ENCODE measurements at places on chromosomes 2 and 18.

DNA sequence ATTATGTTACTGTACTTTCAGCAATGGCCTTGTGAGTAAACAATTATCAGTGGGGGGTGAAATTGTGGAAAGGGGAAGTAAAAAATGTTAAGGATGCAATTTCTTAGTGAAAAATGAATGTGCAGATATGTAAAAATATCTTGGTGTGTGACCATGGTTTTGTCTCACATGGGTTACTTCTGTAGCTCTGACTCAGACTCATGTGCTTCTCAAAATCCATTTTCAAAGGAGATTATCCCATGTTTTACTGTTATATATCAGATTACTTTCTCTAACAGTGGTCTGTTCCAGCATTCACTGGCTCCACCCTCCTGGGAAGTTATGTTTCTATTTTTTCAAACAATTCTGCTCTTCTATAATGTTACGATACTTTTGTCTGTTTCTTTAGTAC is 298.2 kb upstream of the COL3A1 start:
- DNase-seq: no peak

- no peak for DNase-seq
Measured at GRCh38 chr2:115162494-115163293, 720.3 kb downstream of the DPP10 start.

DNA sequence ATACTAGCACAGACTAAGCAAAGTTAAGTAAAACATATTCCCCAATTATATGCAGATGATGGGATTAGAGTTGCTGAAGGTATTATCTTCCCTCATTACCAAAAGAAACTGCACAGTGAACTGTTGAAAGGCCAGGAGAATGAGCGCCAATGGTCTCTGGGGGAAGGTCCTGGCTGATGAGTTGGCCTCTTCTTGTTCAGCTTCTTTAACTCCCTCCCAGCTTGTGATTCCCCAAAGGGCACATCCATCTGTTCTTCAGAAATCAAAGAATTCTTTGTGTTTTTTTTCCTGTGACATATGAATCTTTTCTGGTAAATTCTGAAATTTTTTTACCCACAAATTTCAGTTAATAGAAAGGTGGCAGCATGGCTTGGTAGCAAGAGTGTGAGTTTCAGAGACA is 667.6 kb downstream of the CNTNAP5 start:
- DNase-seq: no peak

DNA sequence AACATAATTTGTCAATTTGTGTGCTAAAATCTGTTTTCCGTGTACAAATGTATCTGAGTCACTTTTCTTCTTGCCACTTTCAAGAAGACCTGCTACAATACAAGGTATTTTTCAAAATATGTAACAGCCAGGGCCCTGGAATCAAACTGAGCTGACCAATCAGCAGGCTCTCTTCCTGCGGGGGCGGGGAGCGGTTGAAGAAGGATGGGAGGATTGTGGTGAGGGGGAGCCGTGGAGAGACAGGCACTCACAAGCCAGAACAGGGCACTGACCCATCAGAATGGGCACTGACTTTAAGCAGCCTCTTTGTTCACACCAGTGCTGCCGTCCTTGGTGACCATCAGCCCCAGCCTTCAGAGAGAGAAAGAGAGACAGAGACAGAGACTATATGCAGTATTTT is 40.6 kb upstream of the CCNYL1 start:
- DNase-seq: no peak

GRCh38 chr18:7089369-7089768 is 28.2 kb downstream of the LAMA1 start:
- no peak for DNase-seq

GRCh38 chr2:33444967-33445366 is 31.5 kb upstream of the RASGRP3 start:
- no peak for DNase-seq

DNA sequence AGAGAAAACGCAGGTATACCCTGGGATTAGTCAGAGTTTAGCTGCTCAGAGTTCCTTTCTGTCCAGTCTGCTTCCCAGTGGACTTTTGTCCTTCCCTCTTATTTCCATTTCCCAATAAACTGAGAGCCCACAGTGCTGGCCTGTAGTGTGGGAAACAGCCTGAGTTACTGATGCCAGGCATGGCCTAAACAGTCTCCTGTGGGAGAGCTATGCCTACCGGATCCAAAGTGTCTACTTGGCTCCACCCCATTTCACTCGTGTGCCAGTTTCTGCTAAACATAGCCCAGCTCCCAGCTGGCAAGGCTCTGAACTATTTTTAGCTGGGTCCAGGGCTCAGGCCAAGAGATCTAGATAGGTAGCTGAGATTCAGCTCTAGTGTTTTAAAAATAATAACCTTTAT is 15.6 kb upstream of the PPP1CB start:
- DNase-seq: no peak

- no peak for DNase-seq
Measured at GRCh38 chr2:64678771-64679590, 25.3 kb upstream of the SERTAD2 start.

- no peak for DNase-seq
Measured at GRCh38 chr18:61323951-61324350, 9.3 kb upstream of the CDH20 start.

DNA sequence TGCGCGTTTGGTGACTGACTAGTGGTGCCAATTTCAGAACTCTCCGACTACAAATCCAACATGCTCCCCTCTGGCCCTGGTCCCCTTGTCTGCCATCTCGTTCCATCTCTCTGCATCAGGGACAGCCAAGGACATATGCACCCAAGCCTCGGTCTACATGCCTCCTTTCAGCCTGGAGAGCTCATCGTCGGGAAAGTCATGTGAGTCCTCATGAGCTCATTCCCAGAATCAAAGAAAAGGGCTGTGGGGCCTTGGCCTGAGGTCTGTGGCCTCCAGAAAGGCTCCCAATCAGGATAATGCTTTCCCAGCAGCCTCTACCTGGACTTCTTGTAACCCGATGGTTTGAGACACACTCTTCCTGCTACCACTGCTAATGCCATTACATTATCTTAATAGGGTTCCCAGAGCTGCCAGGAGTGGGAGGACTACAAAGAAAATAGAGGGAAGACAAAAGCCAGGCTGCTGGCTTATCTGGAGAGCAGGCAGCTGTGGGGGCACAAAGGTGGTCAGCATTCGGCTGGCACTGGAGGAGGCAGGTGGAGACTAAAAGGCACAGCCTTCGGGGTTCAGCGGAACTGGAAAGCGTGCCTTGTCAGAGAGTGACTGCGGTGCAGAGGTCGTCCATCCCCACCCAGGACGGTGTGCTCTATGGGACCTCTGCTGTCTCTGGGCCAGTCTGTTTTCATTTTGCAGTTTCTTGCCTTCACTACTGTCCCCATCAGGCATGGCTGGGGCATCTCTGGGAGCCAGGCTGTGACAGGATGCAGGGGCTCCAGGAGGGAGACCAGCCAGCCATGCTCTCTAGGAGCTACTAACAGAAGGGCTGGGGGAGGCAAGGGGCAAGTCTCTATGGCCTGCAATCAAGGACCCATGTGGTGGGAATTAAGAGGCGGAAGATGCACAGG is 104.4 kb upstream of the SMAD2 start:
- DNase-seq: no peak

GRCh38 chr2:43934567-43934966 is 61.2 kb downstream of the LRPPRC start:
- DNase-seq: peak; percentile 15

DNA sequence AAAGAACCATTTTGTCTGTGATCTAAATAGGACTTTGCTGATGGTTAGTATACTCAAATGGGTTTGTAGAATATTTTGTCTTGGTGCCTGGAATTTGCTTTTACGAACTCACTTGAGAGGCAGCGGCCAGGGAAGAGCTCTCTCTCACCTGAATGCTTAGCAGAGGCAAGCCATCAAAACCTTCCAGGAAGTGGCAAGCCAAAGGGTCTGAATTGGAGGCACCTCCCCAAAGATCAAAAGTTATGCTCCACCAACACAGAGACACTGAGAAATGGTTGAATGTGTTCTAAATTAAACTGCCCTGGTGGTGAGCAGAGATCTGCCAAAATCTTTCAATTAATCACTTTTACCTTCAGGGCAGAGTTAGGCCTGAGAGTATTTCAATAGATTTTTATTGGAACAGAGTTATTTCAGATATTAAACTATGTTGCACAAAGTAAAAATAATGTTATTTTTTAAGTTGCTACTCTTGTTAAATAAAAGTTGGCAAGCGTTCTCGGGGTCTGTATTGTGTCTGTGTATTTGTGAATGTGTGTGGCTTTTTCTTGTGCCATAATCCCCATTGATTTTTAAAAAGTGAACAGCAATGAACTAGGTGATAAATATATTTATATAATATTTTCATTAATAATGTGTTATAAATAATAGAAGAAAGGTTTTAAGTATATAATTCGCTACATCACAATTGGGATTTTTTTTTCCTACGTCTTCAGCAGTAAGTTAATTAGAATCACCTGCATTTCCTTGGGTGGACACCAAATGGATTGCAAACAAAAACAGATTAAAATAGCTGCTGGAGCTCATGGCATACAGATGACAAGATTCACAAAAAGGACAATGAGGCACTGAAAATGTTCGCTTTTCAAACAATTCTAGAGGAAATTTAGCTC is 416.1 kb downstream of the ARHGAP15 start:
- no peak for DNase-seq

DNA sequence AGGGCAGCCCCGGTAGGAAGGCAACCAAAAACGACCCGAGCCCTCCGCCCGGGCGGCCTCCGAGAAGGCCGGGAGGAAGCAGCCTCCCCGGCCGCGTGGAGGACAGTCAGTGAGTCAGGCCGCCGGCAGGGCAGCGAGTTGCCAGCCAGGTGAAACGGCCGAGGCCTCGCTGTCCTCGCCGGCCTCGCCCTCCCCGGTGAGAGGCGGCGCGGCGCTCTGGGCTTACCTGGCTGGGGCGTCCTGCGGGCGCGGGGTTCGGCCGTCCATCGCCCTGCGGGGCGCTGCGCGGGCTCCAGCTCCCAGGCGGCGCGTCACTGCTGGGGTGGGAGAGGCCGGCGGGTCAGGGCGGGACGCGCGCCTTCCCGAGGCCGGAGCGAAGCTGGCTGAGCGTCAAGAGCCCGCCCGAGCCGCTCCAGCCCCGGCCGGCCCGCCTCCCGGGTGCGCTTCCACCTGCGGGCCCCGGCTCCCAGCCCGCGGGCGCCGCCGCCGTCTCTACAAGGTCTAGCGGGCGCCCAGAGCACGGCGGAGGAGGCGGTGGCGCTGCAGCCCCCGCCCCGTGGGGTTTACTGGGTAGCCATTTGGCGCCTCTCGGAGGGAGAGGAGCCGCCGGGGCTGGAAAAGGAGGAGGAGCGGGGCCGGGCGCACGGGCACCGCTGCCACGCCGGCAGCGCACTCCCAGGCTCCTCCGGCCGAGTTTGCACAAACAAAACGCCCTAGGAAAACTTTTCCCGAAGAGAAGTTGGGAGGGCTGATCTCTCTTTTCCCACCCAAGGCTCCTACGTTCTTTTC is 499 bp downstream of the COBLL1 start:
- peak; percentile 81 for DNase-seq

- DNase-seq: no peak
Measured at GRCh38 chr2:189487283-189488007, 46.2 kb downstream of the WDR75 start.

GRCh38 chr2:184463102-184463865 is 135.0 kb upstream of the ZNF804A start:
- peak; percentile 47 for DNase-seq

- DNase-seq: no peak
Measured at GRCh38 chr2:2456721-2457120, 125.6 kb upstream of the MYT1L start.

GRCh38 chr18:31976242-31976641 is 33.3 kb upstream of the TRAPPC8 start:
- peak; percentile 34 for DNase-seq

DNA sequence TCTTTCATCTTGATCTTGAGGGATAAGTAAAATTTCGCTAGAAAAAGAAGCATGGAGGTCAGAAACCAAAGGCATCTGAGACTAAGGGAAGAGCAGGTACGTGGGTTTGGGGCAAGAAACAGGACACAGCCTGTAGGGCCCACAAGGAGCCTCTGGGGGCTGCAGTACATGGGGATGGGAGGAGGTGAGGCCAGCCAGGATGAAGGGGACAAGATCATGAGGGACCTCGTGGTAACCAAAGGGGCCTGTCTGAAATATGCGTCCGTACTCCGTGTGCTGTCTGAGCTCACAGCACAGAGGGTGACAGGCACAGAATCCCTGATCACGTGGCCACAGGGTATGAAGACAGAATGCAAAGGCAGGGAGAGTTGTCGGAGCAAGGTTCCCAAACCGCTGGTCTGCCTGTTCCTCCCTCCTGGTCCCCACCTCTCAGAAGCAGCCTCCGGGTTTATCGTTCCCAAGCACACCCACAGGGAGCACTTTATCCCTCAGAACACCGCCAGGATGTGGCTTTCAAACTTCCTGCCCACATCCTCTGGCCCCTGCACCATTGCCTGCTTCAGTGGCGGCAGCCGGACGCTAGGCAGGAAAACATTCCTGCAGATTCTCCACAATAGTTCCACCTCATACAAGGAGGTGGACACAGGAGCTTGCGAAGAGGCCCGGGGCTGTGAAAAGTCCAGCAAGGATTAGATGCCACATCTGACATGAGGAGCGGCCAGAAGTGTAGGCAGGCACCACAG is 12.0 kb downstream of the TMEM163 start:
- DNase-seq: no peak

GRCh38 chr2:41972179-41972578 is 75.6 kb upstream of the PKDCC start:
- DNase-seq: no peak

- DNase-seq: peak; percentile 22
Measured at GRCh38 chr2:130834931-130835765, 1.6 kb upstream of the ARHGEF4 start.

DNA sequence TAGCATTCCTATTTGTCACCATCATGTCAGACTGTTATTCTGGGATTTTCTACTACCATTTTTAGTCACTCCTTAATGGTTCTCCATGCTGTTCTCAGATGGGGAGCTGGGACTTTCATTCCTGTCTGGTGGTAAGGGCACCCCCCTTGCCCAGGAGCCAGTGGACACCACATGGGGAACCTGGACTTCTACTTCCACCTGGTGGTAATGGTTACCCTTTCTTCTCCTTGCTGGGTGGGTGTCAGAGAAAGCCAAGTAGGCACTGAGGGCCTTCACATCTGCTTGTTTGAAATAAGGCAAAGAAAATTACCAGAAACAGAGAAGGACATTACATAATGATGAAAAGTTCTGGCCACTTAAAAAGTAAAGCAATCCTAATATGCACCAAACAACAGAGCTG is 239.8 kb downstream of the FHOD3 start:
- no peak for DNase-seq

DNA sequence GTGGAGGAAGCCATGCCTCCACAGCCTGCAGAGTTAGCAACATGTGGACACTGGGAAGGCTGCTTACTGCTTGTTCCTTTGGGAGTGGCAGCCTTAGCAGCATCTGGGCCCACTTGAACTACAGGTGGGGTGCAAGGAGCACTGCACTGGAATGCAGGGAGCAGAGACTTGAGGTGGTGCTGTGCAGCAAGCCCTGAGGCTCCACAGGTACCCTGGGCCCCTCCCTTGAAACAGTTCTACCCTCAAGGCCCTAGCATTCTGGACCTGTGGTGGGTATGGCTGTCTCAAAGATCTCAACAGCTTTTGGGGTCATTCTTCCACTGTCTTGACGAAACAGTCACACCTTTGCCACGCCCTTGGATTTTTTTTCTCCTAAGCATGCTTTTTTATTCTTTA is 13.5 kb downstream of the UBR3 start:
- DNase-seq: no peak
